Germinal center (tissue), 1 donor: ENCODE measurements at places on chromosomes 7 and 10.

GRCh38 chr10:83612050-83612449, 527.3 kb upstream of the GHITM start:
- DNase-seq, result no peak

DNA sequence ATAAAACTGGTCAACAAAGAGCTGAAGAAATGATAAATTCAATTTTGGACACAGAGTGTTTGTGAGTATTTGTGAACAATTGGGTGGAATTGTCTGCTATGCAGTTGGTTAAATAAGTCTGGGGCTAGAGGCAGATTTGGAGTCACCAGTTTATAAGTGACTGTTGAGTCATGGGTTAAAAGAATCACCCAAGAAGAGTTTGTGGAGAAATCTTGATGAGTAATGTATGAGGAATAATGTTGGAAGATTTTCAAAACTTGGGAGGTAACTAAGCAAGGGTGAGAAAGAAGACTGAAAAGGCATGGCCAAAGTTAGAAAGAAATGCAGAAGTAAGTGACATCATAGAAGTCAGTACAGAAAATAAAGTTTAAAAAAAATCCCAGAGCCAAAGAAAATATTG, 750.7 kb downstream of the MAGI2 start:
- no peak for DNase-seq

GRCh38 chr10:50461123-50461522, 162.6 kb downstream of the SGMS1 start:
- no peak for DNase-seq

GRCh38 chr7:138982204-138982623, 1.0 kb upstream of the KIAA1549 start:
- no peak for DNase-seq

GRCh38 chr10:133614830-133615580, 11.6 kb downstream of the FRG2B start:
- no peak for DNase-seq

DNA sequence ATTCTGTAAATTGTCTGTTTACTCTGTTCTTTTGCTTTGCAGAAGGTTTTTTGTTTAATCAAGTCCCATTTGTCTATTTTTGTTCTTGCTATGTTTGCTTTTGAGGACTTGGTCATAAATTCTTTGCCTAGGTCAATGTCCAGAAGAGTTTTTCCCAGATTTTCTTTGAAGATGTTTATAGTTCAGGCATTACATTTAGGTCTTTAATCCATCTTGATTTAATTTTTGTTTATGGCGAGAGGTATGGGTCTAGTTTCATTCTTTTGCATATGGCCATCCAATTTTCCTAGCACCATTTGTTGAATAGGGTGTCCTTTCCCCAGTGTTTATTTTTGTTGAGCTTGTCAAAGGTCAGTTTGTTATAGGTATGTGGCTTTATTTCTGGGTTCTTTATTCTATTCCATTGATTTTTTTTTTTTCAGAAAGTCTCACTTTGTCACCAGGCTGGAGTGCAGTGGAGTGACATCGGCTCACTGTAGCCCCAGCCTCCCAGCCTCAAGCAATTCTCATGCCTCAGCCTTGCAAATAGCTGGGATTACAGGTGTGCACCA, 11.6 kb upstream of the ENTPD7 start:
- no peak for DNase-seq

DNA sequence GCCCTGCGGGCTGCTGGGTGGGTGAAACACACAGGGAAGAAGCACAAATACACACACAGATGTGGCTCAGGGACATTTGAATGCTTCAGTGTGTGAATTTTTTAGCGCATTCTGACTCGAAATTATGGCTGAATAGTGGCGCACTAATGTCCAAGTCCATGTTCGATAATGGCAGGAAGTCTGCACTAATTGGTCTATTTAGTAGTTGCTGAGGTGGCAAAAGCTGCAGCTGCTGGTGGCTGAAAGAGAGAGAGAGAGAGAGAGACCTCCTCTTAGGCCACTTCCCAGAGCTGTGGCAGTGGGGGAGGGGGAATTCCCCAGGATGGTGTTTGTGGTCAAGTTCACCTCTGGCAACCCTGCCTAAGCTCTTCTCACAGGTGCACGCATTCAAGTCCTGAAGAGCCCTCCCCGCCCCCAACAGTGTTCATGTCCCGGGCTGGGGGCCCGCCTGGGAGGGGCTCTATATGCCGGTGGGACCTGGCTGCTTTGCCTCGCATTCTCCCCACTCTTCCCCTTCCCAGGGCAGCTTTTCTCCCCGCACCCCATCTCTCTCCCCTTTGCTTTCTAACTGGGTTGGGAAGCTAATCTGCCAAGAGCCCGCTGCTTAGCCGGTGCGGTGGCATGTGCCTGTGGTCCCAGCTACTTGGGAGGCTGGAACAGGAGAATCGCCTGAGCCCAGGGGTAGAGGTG, 6.0 kb upstream of the MNX1 start:
- DNase-seq, result no peak

GRCh38 chr10:12156367-12157123, 27.1 kb downstream of the SEC61A2 start:
- no peak for DNase-seq

DNA sequence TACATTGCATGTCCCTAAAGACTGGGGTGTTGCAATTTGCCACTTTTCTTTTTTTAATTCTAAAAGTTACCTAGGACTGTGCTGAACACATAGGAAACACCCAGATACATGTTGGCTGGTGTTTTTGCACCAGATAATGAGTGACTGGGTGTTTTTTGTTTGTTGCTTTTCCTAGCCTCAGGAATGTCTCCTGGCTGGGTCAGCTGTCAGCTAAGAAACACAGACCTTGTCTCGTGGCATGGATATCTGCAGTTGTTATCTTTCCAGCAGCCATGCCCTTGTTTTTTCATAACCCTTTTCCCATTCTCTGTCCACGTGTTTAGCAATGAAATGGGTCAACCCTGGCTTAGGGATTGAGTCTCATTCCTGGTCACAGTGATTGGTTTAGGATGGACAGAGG, 433.9 kb upstream of the ZMIZ1 start:
- DNase-seq, result no peak

DNA sequence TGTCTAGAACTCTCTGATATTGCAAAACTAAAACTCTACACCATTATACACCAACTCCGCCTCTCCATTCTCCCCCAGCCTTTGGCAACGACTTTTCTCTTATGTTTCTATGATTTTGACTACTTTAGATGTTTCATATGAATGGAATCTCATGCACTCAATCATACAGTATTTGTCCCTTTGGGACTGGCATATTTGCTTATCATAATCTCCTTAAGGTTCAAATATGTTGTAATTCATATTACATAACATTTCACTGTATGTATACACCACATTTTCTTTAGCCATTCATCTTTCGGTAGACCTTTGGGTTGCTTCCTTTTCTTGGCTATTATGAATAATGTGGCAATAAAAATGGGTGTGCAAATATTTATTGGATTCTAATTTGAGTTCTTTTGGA, 164.4 kb downstream of the ARL4A start:
- DNase-seq, result no peak

- no peak for DNase-seq
Observed at GRCh38 chr7:148261996-148262688, 328.4 kb upstream of the C7orf33 start.
